ENCODE measurements at places on chromosomes 5 and 9. TPM values are rescaled to one million over a fixed set of nuclear protein-coding genes. Genes with fewer than 3 reads are reported as not detected.
A peak's percentile ranks its signal among the peaks of the same experiment; 100 is the strongest.

DNA sequence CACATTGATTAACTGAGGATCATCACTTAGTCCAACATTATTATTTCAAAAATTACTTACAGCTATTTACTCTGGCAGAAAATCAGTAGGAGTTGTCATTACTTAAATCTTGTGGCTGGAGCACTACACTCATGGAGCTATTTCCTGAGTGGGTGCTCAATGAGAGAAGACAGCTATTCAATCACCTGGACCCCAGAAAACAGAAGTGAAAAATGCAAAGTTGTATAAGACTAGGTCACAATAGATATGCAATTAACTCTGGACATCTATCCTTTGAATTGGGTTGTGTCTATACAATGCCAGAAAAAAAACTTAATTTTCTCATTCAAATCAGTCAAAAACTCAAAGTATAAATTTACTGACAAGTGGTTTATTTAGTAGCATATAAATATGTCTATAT is 340.9 kb downstream of the EFNA5 start:
- H3K36me3 ChIP-seq, result no peaks in the 10 kb centered on the region
- H3K4me1 ChIP-seq, result no peaks in the 10 kb centered on the region
- H3K27me3 ChIP-seq, result no peaks in the 10 kb centered on the region
- H3K27ac ChIP-seq, result no peak overlapping the region
- DNase-seq, result no peak
- no peak overlapping the region for H3K4me3 ChIP-seq

The ST8SIA4 gene
- 9.3 TPM for total RNA-seq

DNA sequence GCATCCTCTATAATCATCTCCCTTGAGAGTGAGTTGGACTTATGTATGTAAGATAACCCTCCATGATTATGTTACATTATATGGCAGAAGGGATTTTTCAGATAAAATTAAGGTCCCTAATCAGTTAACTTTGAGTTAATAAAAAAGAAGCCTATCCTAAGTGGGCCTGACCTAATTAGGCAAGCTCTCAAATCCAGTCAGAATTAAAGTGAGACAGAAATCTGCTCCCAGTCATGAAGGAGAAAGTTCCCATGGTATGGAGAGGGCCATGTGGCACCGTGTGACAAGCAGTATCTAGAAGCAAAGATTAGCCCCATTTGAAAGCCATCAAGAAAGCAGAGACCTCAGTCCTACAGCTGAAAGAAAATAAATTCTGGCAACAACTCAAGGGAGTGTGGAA is 202.4 kb downstream of the PRELID2 start:
- H3K27ac ChIP-seq, result no peak overlapping the region
- H3K4me1 ChIP-seq, result no peaks in the 10 kb centered on the region
- H3K27me3 ChIP-seq, result no peaks in the 10 kb centered on the region
- DNase-seq, result no peak
- H3K36me3 ChIP-seq, result no peaks in the 10 kb centered on the region

GRCh38 chr9:69470186-69470977 is 145.4 kb downstream of the ENTREP1 start:
- peaks cover 2% of the 10 kb centered on the region for H3K36me3 ChIP-seq
- H3K4me3 ChIP-seq, result no peak overlapping the region
- no peaks in the 10 kb centered on the region for H3K27me3 ChIP-seq
- peak; percentile 35 for DNase-seq

The ADAMTSL2 gene
- total RNA-seq, result 4.7 TPM

DNA sequence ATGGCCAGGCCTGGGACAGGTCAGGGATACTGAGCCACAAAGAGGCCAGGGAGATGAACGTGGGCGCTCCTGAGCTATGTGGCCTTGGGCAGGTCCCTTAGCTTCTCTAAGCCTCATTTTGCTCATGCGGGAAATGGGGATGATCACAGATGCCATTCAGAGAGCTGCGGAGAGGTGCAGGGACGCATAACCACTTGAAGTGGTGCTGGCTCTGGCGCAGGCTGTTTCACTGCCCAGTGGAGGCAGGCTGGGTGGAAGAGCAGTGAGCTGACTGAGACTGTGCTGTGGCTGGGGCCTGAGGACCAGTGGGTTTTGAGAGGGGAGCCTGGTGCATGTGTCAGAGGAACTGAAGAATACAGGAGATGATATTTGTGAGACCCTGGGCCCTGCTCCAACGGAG is 18.4 kb downstream of the CXXC5 start:
- H3K4me3 ChIP-seq, result no peak overlapping the region
- DNase-seq, result no peak
- no peaks in the 10 kb centered on the region for H3K27me3 ChIP-seq
- no peak overlapping the region for H3K27ac ChIP-seq
- H3K36me3 ChIP-seq, result peaks cover 36% of the 10 kb centered on the region
- H3K4me1 ChIP-seq, result peaks cover 98% of the 10 kb centered on the region

The PCDHB11 gene
- total RNA-seq, result 4.3 TPM

The SPINK6 gene
- total RNA-seq, result not detected

The IZUMO3 gene
- not detected for total RNA-seq

- DNase-seq, result peak; percentile 56
- H3K4me3 ChIP-seq, result no peak overlapping the region
- H3K4me1 ChIP-seq, result peaks cover 33% of the 10 kb centered on the region
- H3K27me3 ChIP-seq, result no peaks in the 10 kb centered on the region
These were observed 12.7 kb upstream of the FGF1 start for GRCh38 chr5:142698447-142699183.

The C9orf50 gene
- total RNA-seq, result not detected

The MFAP3 gene
- total RNA-seq, result 41.3 TPM

The GZMA gene
- total RNA-seq, result 0.75 TPM

- peak overlapping the region; percentile 49 for H3K27ac ChIP-seq
- no peak for DNase-seq
- no peaks in the 10 kb centered on the region for H3K36me3 ChIP-seq
- peaks cover 2% of the 10 kb centered on the region for H3K27me3 ChIP-seq
These were observed 83.9 kb downstream of the NDFIP1 start for GRCh38 chr5:142192286-142193113.

GRCh38 chr5:27788184-27788583 is 749.8 kb upstream of the CDH9 start:
- H3K4me1 ChIP-seq, result no peaks in the 10 kb centered on the region
- H3K36me3 ChIP-seq, result no peaks in the 10 kb centered on the region
- no peak overlapping the region for H3K4me3 ChIP-seq
- H3K27me3 ChIP-seq, result no peaks in the 10 kb centered on the region
- H3K27ac ChIP-seq, result no peak overlapping the region
- no peak for DNase-seq

DNA sequence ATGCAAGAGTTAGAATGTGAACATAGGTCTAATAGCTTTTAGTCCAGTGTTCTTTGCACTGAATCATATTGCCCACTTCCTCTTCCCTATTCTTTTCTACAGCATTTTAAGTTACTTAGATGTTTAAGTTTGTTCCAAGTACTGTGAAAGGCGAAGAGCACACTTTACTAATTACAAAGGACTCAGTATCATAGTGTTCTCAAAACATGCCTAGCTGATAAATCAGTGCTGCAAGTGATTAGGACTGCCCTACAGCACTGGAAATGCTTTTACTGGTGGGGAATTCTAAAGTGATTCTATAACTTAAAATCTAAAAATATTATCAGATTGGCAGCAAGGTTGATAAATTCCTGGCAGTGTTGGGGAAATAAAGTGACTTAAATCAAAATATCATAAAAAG is 177.9 kb upstream of the KCNN2 start:
- DNase-seq, result no peak
- no peaks in the 10 kb centered on the region for H3K36me3 ChIP-seq
- H3K27me3 ChIP-seq, result no peaks in the 10 kb centered on the region
- H3K27ac ChIP-seq, result no peak overlapping the region

The SH3GL2 gene
- total RNA-seq, result 0.09 TPM

DNA sequence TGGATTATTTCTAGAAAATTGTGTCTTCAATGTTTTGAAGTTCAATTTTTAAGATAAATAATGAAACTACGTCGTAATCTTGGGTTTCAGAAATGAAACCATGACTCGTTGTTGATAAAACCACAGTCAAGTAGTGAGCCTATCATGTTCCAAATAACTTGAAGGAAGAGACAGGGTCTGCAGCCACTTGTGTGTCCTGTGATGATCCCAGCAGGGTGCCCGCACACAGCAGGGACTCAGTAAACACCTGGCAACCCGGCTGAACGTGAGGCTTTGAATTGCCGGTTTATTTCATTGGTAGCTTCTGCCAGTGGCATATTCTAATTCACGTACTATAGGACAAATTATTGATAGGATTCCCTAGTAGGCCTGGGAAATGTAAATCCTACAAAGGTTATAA is 679.6 kb downstream of the IRX1 start:
- no peaks in the 10 kb centered on the region for H3K4me1 ChIP-seq
- H3K27ac ChIP-seq, result no peak overlapping the region
- H3K27me3 ChIP-seq, result no peaks in the 10 kb centered on the region
- no peak overlapping the region for H3K4me3 ChIP-seq
- H3K36me3 ChIP-seq, result no peaks in the 10 kb centered on the region

DNA sequence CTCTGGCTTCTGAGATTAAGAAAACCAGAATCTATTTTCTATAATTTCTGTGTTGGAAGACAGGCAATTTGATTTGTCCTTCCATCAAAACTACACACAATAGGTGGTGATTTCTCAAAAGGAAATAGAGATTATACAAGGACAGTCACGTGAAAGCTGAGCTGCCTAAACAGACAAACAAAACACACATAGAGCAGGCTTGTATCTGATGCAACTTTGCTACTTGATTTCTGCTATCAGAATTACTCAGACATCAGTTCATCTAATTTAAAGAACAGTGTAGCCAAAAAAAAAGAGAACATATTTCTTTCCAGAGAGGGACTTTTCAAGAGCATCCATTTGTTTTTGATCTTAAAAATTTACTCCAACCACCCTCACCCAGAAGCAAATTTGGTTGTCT is 2128.3 kb upstream of the C9orf72 start:
- H3K4me3 ChIP-seq, result no peak overlapping the region
- no peaks in the 10 kb centered on the region for H3K27me3 ChIP-seq
